Activated CD4-positive, alpha-beta T cell treated with anti-CD3 and anti-CD28 coated beads, Interleukin-2, amount 10 ng/mL, durations not matched to agents 24 days and 14 days (primary cell): ENCODE measurements at places on chromosomes 1 and 21. TPM values are rescaled to one million over a fixed set of nuclear protein-coding genes. Genes with fewer than 3 reads are reported as not detected.

SLC26A9 gene
- not detected in 2 replicates for total RNA-seq

S100A8 gene
- total RNA-seq, result not detected in 2 replicates

- DNase-seq, result no peak
- H3K36me3 ChIP-seq, result no peaks in the 10 kb centered on the region
- H3K4me3 ChIP-seq, result no peak overlapping the region
- peaks cover 2% of the 10 kb centered on the region for H3K27me3 ChIP-seq
- H3K27ac ChIP-seq, result no peak overlapping the region
- no peaks in the 10 kb centered on the region for H3K4me1 ChIP-seq
Observed at GRCh38 chr1:208682664-208683013, 438.5 kb upstream of the PLXNA2 start.

TTC34 gene
- total RNA-seq, result 1.3 and 1.8 TPM in 2 replicates

TCHHL1 gene
- total RNA-seq, result not detected in 2 replicates

DNA sequence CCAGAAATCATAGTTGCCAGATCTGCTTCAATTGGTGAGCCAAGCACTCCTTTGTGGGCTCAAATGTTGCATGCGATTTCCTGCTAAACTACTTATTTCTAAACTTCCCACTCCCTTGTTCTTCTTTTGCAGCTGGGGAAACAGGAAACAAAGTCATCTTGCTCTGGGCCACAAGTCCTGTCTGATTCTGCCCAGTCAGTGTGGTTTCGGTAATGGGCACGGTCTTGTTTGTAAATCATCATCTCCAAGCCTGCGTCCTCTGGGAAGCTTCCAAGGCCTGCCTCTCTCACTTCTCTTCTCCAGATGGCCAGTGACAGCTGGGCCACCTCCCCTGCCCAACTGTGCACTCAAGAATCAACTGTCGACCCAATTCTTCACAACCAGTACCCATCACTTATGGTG is 4.4 kb downstream of the S100A8 start:
- H3K4me3 ChIP-seq, result no peak overlapping the region
- H3K36me3 ChIP-seq, result no peaks in the 10 kb centered on the region
- H3K27ac ChIP-seq, result no peak overlapping the region
- peaks cover 4% of the 10 kb centered on the region for H3K4me1 ChIP-seq

DNA sequence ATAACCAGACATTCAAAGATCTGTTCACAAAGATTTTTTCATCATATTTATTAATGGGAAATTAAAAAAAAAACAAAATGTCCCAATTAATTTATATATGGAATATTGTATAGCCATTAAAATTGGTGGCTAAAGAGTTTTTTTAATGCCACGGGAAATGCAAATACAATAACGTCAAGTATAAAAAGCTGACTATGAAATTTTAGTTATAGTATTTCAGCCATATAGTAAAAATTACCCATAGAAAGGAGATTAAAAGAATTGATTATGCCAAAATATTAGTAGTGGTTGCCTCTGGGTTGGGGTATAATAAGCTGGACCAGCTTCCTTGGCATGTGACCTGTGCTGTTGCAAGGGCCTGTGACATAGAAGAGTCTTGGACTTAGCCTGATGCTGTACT is 78.8 kb downstream of the KCTD3 start:
- H3K27me3 ChIP-seq, result no peaks in the 10 kb centered on the region
- no peaks in the 10 kb centered on the region for H3K4me1 ChIP-seq
- no peak for DNase-seq
- H3K27ac ChIP-seq, result no peak overlapping the region
- no peaks in the 10 kb centered on the region for H3K36me3 ChIP-seq

DNA sequence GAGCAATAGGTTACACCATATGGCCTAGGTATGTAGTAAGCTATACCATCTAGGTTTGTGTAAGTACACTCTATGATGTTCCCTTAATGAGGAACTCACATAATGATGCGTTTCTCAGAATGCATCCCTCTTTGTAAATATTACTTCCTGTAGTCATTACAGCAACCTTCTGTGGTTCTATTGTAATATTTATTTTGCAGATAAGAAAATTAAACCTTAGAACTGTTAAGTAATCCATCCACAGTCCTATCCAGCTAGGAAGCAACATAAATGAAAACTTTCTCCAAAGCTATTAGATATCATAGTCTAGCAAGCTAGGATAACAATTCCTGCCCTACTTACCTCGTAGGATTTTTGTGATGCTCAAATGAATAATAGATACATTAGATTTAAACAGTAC is 88.7 kb downstream of the WLS start:
- no peak for DNase-seq
- no peaks in the 10 kb centered on the region for H3K4me1 ChIP-seq
- no peak overlapping the region for H3K27ac ChIP-seq
- no peak overlapping the region for H3K4me3 ChIP-seq

GRCh38 chr1:214377886-214378285 is 96.9 kb downstream of the SMYD2 start:
- no peak for DNase-seq
- no peaks in the 10 kb centered on the region for H3K27me3 ChIP-seq
- H3K4me1 ChIP-seq, result no peaks in the 10 kb centered on the region
- no peak overlapping the region for H3K27ac ChIP-seq
- H3K4me3 ChIP-seq, result no peak overlapping the region
- peaks cover 5% of the 10 kb centered on the region for H3K36me3 ChIP-seq

DNA sequence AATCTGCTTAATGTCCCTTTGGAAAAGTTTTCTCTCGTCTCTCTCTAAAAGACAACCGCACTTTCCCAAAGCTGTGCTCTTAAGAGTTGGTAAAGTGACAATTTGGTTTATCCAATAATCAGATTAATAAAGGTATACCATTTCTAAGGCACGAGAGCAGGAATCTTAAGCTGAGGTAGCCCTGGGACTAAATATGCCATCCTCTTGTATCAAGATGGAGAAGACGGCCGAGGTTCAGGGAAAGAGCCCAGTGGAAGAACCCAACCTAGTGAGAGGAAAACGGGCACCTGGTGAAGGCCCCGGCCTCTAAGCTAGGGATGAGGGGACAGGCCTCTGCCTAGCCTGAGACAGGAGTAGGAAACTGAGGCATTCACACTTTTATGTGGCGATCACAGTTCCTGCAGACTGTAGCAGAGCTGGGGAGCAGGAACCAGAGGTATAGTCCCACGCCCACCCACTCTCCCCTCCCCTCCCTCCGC is 334 bp upstream of the SARS1 start:
- no peak for DNase-seq
- H3K27me3 ChIP-seq, result no peaks in the 10 kb centered on the region
- H3K4me3 ChIP-seq, result peak overlapping the region; percentile 99
- peaks cover 25% of the 10 kb centered on the region for H3K4me1 ChIP-seq
- peaks cover 33% of the 10 kb centered on the region for H3K36me3 ChIP-seq
- peak overlapping the region; percentile 96 for H3K27ac ChIP-seq

DNA sequence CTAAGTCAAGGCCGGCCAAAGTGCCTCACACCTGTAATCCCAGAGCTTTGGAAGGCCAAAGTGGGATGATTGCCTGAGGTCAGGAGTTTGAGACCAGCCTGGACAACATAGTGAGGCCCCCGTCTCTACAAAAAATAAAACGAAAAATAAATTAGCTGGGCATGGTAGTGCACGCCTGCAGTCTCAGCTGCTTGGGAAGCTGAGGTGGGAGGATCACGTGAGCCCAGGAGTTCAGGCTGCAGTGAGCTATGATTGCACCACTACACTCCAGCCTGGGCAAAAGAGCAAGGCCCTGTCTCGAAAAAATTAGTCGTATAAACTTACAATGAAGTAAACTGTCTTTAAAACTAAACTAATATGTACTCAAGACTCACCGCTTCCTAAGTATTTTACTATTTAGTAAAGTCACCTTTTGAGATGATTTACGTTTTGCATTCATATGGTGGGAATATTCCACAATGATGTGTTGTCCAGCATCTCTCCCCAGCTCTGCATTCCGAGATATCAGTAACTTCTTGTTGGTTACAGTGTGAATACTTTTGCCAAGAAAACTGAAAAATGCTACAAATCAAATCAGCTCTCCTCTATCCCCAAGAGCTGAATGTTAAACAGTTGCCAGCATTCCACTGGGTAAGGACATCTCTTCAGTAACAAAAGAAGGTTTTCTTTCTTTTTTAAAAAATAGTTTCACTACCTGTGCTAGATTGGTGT is 84.9 kb upstream of the C21orf91 start:
- H3K36me3 ChIP-seq, result peaks cover 4% of the 10 kb centered on the region
- DNase-seq, result no peak
- peaks cover 9% of the 10 kb centered on the region for H3K4me1 ChIP-seq
- H3K27ac ChIP-seq, result no peak overlapping the region

GRCh38 chr1:229023651-229024300 is 247.1 kb upstream of the RAB4A start:
- H3K36me3 ChIP-seq, result no peaks in the 10 kb centered on the region
- peaks cover 10% of the 10 kb centered on the region for H3K4me1 ChIP-seq
- H3K4me3 ChIP-seq, result no peak overlapping the region
- H3K27me3 ChIP-seq, result peaks cover 10% of the 10 kb centered on the region
- no peak for DNase-seq

DNA sequence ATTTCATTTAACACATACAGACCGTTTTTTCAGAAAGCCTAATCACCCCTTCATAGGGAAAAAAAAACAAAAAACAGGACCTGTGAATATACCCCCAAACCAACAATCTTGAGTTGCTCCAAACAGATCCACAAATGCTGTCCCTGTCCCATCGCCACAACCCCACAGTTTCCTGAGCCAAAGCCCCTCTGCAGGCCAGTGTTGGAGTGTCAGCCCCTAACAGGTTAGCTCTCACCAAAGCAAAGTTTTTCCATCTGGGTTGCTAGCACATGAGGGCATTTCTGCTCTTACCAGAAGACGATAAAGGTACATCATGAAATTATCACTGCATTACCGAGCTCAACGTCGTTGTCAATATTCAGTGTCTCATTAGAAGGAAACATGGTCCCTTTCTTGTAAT is 40.8 kb downstream of the MCOLN2 start:
- no peak overlapping the region for H3K27ac ChIP-seq
- H3K4me3 ChIP-seq, result no peak overlapping the region
- no peak for DNase-seq

SLAMF8 gene
- total RNA-seq, result 1.1 and 1.2 TPM in 2 replicates

GRCh38 chr21:27190601-27191000 is 223.7 kb upstream of the ADAMTS5 start:
- H3K4me1 ChIP-seq, result no peaks in the 10 kb centered on the region
- DNase-seq, result no peak
- no peaks in the 10 kb centered on the region for H3K27me3 ChIP-seq
- H3K27ac ChIP-seq, result no peak overlapping the region

DNA sequence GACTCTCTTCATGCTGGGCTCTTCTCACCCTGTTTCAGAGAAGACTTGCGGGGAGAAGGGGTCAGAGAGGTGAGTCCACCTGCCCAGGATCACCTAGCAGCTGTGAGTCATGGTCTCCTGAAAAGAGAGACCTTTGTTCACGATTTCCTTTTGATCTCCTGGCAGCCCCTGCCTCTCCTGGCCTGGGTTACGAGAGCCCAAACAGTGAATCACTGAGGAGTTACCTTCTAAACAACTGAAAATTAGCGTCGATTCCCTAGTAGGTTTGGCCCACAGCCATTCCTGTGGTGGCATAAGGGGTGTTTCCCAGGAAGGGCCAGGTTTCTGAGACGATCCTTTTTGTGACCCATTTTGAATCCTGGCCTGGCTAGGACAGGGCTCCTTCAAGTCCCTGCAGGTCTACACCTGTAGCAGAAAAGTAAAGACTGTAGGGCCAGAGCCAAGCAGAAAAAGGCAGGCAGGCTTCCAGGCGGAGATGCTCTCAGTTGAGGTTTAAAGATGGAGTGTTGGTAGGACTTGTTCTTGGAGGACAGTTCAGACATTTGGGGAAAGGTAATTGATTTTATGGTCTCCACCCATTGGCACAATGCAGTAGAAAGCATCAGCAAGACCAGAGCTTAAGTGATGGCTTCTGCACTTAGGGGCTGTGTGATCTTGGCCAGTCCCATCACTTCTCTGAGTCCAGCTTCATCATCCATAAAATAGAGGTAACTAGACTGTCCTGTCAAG is 2.1 kb upstream of the PLA2G2E start:
- no peaks in the 10 kb centered on the region for H3K36me3 ChIP-seq
- no peaks in the 10 kb centered on the region for H3K27me3 ChIP-seq
- H3K4me1 ChIP-seq, result no peaks in the 10 kb centered on the region
- H3K4me3 ChIP-seq, result no peak overlapping the region

GADD45A gene
- 33.4 and 36.7 TPM in 2 replicates for total RNA-seq

NUP210L gene
- 0.02 TPM in 1 of 2 replicates, not detected in the other for total RNA-seq

DNA sequence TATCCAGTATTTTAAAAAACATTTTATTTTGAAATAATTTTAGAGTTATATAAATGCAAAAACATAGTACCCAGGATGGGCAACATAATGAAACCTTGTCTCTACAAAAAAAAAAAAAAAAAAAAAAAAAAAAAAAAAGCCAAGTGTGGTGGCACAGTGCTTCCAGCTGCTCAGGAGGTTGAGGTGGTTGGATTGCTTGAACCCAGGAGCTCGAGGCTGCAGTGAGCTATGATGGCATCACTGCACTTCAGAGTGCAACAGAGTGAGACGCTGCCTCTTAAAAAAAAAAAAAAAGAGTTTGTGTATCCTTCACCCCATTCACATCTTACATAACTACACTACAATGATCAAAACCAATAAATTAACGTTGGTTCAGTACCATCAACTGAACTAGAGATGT is 115.6 kb upstream of the KIF26B start:
- DNase-seq, result no peak
- no peaks in the 10 kb centered on the region for H3K4me1 ChIP-seq
- H3K27me3 ChIP-seq, result no peaks in the 10 kb centered on the region
- H3K4me3 ChIP-seq, result no peak overlapping the region
- H3K27ac ChIP-seq, result no peak overlapping the region

- H3K4me3 ChIP-seq, result peak overlapping the region; percentile 75
- no peak for DNase-seq
- H3K27ac ChIP-seq, result peak overlapping the region; percentile 72
- H3K4me1 ChIP-seq, result peaks cover 34% of the 10 kb centered on the region
Observed at GRCh38 chr1:25474439-25475047, 43.8 kb downstream of the MACO1 start.

GRCh38 chr21:45959182-45959581 is 22.4 kb upstream of the COL6A1 start:
- H3K36me3 ChIP-seq, result no peaks in the 10 kb centered on the region
- no peak overlapping the region for H3K27ac ChIP-seq
- H3K4me1 ChIP-seq, result no peaks in the 10 kb centered on the region
- no peak overlapping the region for H3K4me3 ChIP-seq
- H3K27me3 ChIP-seq, result peaks cover 19% of the 10 kb centered on the region
- no peak for DNase-seq

PROK1 gene
- total RNA-seq, result not detected in 2 replicates

- DNase-seq, result no peak
- H3K27me3 ChIP-seq, result peaks cover 45% of the 10 kb centered on the region
- no peaks in the 10 kb centered on the region for H3K36me3 ChIP-seq
- H3K4me3 ChIP-seq, result no peak overlapping the region
Observed at GRCh38 chr1:30847358-30847972, 61.1 kb downstream of the SDC3 start.

GRCh38 chr1:200873116-200873670 is 412 bp downstream of the GPR25 start:
- H3K4me1 ChIP-seq, result peaks cover 6% of the 10 kb centered on the region
- peaks cover 60% of the 10 kb centered on the region for H3K27me3 ChIP-seq
- peak; percentile 41 for DNase-seq
- H3K27ac ChIP-seq, result no peak overlapping the region
- no peak overlapping the region for H3K4me3 ChIP-seq
